ENCODE measurements at places on chromosomes 12 and 14.

DNA sequence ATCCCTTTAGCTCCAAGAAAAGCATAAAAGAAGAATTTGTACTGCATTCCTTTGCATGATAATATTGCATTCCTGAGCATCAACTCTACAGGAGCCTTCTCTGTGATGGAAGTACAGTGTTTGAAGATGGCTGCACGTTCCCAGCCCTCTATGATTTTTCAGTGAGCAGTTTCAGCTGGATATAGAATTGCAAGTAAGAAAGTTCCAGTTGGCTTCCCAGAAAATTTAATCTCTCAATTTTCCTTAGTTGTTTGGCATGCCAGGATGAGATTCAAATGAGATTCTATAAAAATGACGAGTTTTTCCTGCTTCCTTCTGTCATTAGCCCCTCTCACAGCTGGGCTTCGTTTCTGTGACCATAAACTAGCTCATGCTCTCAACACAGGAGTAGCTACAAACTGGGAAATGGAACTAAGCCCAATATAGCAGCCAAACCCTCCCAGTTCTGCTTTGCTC is 109.9 kb downstream of the TTC8 start:
- DNase-seq: no peak

- no peak for DNase-seq
Observed at GRCh38 chr14:22919601-22919921, 612 bp upstream of the RBM23 start.

GRCh38 chr14:32200368-32201192 is 1.3 kb upstream of the RNU6-7 start:
- no peak for DNase-seq

GRCh38 chr14:80356413-80356812 is 145.1 kb upstream of the DIO2 start:
- DNase-seq: no peak

- no peak for DNase-seq
Observed at GRCh38 chr14:77076113-77076631, 21.9 kb upstream of the CIPC start.

DNA sequence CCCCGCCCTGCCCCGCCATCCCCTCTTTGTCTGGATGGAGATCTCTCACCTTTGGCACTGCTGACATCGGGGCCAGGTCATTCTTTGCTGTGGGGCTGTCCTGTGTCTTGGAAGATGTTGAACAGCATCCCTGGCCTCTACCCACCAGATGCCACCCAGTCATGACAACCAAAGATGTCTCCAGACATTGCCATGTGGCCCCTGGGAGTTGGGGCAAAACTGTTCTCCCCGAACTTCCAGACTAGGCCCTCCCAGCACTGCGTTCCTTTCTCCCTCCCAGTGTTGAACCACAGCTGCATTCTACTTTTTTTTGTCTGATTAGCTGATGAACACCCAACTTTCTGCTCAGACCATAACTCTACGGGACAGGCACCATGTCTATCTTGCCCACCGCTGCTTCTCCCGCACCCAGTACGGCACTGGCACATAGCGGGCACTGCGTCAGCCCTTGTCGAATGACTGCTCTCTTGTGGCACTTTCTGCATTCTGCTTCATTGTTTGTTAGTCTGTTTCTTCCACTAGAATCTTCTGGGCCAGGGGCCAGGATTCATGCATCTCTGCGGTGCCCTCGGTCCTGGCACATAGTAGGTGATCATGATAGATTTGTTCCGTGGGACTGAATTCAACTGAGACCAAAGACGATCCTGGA is 13.1 kb upstream of the MYL2 start:
- DNase-seq: no peak

DNA sequence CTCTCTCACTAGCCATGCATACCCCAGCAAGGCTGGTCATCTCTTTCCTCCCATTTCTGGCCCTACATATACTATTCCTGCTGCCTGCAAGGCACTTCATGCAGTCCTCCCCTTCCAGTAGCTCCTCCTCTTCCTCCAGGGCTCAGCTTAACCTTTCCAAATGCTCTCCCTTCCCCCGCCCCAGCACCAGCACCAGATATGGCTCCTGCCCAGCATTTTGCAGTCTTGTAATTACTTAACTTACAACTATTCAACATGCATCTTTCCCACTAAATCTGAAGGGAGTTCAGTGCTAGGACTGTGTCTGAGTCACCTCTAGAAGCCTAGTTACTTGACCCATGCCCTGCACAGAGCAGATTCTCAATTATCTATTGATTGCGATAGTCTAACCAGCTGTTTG is 1.8 kb upstream of the FBXO21 start:
- no peak for DNase-seq

- no peak for DNase-seq
Observed at GRCh38 chr12:111076611-111077451, 156.5 kb upstream of the MYL2 start.

GRCh38 chr12:126719912-126720705 is 1546.9 kb upstream of the TMEM132C start:
- no peak for DNase-seq

GRCh38 chr12:57983146-57983857 is 41.9 kb downstream of the ATP23 start:
- DNase-seq: no peak

- no peak for DNase-seq
Observed at GRCh38 chr12:127334365-127334764, 932.6 kb upstream of the TMEM132C start.

DNA sequence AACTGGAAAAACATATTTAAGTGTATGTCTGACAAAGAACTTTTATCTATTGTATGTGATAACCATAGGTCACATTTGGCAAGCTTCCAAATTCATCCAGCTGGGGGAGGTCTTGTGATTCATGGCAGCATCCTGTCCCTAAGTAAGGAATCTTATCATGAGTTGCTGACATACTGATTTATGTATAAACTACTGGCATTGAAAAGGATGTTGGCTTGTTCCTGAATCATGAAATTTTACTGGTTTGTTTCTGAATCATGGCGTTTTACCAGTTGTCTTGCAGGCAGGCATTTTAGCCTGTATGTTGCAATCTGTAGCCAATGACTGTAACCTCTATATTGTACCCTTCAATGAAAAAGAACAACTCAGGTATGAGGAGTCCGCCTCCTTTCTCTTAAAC is 244.8 kb downstream of the IPO8 start:
- no peak for DNase-seq

GRCh38 chr12:93954166-93955112 is 193.9 kb upstream of the PLXNC1 start:
- no peak for DNase-seq

DNA sequence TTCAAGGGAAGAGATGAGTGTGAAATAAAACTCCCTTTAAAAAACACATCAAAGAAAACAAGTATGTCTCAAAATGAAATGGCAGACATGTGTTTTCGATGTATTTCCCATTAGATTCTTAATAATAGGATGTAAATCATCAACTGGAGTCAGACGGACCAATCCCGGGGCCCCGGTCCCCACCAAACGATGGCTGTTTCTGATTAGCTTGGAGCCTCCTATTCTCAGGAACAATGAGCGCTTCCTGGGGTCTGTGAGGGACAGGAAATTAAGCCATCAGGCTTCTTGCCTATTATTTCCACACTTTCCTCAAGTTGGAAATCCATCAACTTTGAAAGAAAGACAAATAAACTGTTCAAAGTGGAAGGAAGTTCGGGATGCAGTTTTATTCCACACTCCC is 179.4 kb downstream of the EFCAB11 start:
- no peak for DNase-seq

DNA sequence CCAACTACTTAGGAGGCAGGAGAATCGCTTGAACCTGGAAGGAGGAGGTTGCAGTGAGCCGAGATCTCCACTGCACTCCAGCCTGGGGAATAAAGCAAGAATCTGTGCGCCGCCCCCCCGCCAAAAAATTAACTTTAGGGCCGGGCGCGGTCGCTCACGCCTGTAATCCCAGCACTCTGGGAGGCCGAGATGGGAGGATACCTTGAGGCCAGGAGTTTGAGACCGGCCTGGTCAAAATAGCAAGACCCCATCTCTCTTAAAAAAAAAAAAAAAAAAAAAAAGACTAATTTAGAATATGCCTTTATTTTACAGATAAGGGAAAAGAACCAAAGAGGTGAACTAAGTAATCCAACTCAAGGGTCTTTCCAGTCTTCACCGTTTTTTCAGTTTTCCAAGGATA is 1.2 kb downstream of the KANSL2 start:
- no peak for DNase-seq

- no peak for DNase-seq
Observed at GRCh38 chr12:79782172-79782900, 91.6 kb upstream of the PAWR start.

DNA sequence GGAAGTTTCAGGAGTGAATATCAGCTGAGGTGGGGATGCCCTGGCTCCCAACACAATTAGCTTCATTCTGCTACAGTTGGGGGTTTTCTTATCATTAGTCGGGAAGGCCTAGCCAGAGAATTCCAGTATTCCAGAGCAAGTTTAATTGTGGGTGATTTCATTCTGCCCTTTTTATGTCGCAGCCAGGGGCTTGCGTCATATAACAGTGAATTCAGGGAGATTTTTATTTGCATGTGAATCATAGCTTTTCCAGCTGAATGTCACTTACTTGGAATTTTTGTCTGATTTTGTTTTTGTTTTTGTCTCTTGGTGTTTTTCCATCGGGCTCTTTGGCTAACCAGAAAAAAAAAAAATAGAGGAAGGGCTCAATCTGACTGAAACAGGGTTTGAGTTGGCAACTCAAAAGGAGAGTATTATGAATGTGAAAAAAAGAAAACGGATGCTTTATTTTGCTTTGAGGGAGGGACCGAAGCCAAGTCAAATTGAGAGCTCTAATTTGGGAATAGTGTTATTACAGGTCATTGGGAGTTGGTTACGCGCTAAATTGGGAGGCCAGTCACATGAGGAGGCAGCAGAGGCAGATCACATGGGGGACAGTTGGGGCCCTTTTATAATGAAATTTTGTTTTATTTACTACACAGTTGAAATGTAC is 119.4 kb downstream of the SAMD4A start:
- DNase-seq: no peak

DNA sequence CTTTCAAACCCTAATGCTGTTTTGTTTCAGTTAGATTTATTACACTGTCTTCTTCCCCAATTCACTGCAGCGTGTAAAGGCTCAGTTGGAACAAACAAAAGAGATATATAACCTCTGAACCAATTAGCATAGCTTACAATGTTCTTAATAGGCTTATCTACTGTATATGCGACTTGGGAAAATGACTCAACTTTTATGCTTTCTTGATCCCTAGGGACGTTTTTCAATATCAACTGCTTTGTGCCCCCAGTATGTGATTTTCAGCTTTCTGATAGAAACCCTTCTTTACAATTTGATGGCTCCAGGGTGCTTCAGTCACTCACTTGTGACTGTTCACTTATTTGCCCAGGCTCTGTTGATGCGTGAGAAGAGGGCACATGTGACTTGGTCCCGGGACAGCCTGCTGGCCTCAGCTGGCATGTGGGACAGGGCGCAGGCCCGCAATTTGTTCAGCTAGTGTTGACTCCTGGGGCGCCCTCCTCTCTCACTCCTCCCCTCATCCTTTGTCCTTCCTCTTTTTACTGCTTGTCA is 107.1 kb downstream of the TMTC2 start:
- no peak for DNase-seq

GRCh38 chr12:26318661-26319068 is 123.3 kb downstream of the SSPN start:
- no peak for DNase-seq
